ENCODE measurements at places on chromosomes 13 and 19. TPM values are rescaled to one million over a fixed set of nuclear protein-coding genes. Genes with fewer than 3 reads are reported as not detected.

GRCh38 chr19:13726323-13726722 is 38.0 kb upstream of the MRI1 start:
- no peak overlapping the region for H3K4me3 ChIP-seq
- no peak for DNase-seq
- H3K27ac ChIP-seq, result no peak overlapping the region
- peaks cover 22% of the 10 kb centered on the region for H3K4me1 ChIP-seq
- H3K36me3 ChIP-seq, result no peaks in the 10 kb centered on the region
- H3K27me3 ChIP-seq, result no peaks in the 10 kb centered on the region

DNA sequence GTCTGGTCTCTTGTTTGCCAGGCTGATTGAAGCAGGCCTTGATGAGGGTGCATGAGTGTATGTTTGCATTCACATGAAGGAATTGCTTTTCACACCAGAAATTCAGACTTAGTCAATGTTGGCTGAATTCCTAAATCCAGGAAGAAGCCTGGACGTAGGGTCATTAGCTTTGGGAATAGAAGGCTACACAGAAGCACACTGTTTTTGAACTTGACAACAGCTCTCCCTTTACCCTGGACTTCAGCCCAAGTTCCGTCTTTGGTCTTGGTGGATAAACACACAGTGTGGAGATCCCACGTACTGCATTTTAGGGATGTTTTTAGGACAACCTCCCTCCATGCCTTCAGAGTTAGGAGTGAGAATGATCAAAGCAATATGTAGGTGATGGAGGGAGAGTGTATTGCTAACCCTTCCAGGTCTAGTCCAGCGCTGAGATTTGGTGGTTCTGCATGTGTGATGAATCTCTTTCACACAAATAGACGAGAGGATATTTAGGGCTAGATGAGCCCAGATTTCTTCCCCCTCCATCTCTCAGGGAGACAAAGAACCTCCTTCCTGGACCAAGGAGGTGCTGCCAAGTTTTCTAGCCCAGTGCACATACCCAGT is 22.8 kb downstream of the TM6SF2 start:
- H3K27me3 ChIP-seq, result peaks cover 94% of the 10 kb centered on the region
- H3K27ac ChIP-seq, result no peak overlapping the region

DNA sequence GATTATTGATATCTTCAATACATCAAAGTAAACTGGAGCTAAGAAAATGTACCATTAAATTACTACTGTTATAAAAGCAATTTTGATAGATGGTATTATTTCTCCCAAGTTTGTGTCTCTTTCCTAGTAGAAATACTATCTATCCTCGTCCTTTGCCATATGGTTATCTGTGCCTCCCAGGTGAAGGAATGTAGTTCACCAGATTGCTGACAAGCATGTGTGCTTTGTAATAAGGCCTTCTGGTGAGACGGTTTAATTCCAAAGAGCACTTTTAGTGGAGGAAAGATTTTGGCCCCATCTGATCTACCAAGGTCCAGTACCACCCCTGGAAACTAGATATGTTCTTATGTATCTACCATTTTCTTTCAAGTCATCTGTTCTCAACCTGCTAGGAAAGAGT is 243.6 kb downstream of the DLEU7 start:
- H3K4me1 ChIP-seq, result no peaks in the 10 kb centered on the region
- no peaks in the 10 kb centered on the region for H3K27me3 ChIP-seq
- no peaks in the 10 kb centered on the region for H3K36me3 ChIP-seq
- DNase-seq, result no peak

- DNase-seq, result no peak
- H3K27me3 ChIP-seq, result no peaks in the 10 kb centered on the region
Measured at GRCh38 chr19:10946958-10947657, 13.7 kb upstream of the SMARCA4 start.

- H3K27me3 ChIP-seq, result no peaks in the 10 kb centered on the region
- H3K4me1 ChIP-seq, result no peaks in the 10 kb centered on the region
- H3K4me3 ChIP-seq, result no peak overlapping the region
Measured at GRCh38 chr19:3404324-3405260, 38.2 kb downstream of the NFIC start.

GRCh38 chr19:21256722-21257121 is 72.5 kb downstream of the ZNF708 start:
- no peak overlapping the region for H3K27ac ChIP-seq
- H3K27me3 ChIP-seq, result no peaks in the 10 kb centered on the region
- no peak for DNase-seq
- H3K4me3 ChIP-seq, result no peak overlapping the region
- H3K36me3 ChIP-seq, result no peaks in the 10 kb centered on the region

DNA sequence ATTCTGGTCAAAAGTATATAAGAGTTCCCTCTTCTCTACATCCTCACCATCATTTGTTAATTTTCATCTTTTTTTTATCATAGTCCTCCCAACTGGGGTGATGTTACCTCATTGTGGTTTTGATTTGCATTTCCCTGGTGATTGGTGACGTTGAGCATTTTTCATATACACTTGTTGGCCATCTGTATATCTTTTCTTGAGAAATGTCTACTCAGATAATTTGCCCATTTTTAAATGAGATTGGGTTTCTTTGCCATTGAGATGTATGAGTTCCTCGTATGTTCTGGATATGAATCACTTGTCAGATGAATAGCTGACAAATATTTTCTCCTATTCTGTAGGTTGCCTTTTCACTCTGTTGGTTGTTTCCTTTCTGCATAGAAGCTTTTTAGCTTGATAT is 2.4 kb downstream of the CD33 start:
- H3K27ac ChIP-seq, result no peak overlapping the region
- H3K4me1 ChIP-seq, result no peaks in the 10 kb centered on the region
- no peak overlapping the region for H3K4me3 ChIP-seq

DNA sequence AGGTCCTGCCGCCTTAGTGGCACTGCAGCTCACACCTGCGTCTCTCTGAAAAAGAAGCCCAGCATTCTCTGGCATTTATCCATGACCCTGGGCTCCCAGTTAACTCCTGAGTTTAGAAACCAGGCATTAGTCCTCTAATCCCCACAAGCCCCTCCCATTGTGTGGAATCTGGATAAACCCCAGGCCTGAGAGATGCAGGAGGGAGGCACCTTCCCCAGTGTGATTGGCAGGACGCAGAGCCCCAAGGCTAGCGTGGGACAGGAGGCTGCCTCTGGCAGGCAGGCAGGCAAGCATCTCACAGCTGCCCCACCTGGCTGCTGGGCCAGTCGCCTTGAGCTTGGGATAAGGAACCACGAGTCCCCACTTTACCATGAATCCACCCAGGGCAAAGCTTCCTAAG is 11.0 kb upstream of the SERPINE3 start:
- no peaks in the 10 kb centered on the region for H3K36me3 ChIP-seq
- H3K27me3 ChIP-seq, result peaks cover 3% of the 10 kb centered on the region
- no peak overlapping the region for H3K4me3 ChIP-seq

GRCh38 chr13:37065890-37066526 is 6.5 kb upstream of the SUPT20H start:
- no peaks in the 10 kb centered on the region for H3K36me3 ChIP-seq
- no peaks in the 10 kb centered on the region for H3K27me3 ChIP-seq
- H3K27ac ChIP-seq, result no peak overlapping the region
- no peaks in the 10 kb centered on the region for H3K4me1 ChIP-seq
- DNase-seq, result no peak

GRCh38 chr13:113591750-113592149 is 7.2 kb downstream of the TFDP1 start:
- H3K4me3 ChIP-seq, result no peak overlapping the region
- no peaks in the 10 kb centered on the region for H3K27me3 ChIP-seq
- peaks cover 18% of the 10 kb centered on the region for H3K36me3 ChIP-seq

DNA sequence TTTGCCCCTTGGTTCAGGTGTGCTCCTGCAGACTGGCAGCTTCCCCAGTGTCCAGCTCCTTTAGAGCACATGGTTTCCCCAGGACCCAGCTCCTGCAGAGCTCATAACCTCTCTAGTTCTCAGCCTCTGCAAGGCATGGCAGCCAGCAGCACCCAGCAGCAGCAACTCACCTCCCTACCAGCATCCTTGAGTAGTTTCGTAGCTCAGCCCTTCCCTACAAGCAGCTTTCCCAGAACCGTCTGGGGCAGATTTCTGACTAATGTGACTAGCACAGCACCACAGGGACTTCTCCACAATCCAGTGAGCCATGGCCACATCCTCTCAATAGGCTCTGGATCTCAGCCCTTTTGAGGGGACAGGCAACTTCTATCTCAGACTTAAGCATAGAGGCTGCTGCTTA is 14.1 kb upstream of the METTL21C start:
- H3K27ac ChIP-seq, result no peak overlapping the region
- no peak overlapping the region for H3K4me3 ChIP-seq
- H3K36me3 ChIP-seq, result no peaks in the 10 kb centered on the region
- DNase-seq, result no peak
- peaks cover 45% of the 10 kb centered on the region for H3K4me1 ChIP-seq

DNA sequence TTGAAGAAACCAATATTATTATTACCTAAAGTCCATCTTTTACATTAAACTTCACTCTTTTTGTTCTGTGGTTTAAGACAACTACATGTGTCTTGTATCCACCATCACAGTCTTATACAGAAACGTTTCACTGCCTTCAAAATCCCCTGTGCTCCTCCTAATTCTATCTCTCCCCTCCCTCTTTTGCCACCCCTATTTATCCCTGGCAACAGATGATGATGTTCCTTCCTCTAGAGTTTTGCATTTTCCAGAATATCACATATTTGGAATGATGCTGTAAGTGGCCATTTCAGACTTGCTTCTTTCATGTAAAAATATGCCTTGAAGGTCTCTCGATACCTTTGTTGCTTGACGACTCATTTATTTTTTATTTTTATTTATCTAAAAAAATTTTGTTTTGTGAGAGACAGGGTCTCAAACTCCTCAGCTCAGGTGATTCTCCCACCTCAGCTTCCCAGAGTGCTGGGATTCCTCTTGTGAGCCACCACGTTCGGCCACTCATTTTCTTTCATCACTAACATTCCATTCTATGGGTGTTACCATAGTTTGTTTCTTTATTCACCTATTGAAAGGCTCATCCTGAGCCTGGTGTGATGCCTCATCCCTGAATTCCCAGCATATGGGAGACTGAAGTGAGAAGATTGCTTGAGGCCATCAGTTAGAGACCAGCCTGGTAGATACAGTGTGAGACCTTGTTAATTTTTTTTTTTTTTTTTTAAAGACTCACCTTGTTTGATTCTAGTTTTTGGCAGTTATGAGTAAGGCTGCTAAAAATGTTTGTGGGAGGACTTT is 8.4 kb downstream of the ZNF763 start:
- H3K4me1 ChIP-seq, result no peaks in the 10 kb centered on the region
- no peaks in the 10 kb centered on the region for H3K36me3 ChIP-seq
- H3K27ac ChIP-seq, result no peak overlapping the region

The ZNF14 gene
- total RNA-seq, result 3.0 TPM

The APOC4 gene
- total RNA-seq, result not detected

The NCR1 gene
- total RNA-seq, result not detected

The SMIM7 gene
- total RNA-seq, result 69.7 TPM

The GCDH gene
- 23.2 TPM for total RNA-seq

The GIPC3 gene
- total RNA-seq, result not detected

The PSG2 gene
- not detected for total RNA-seq
